ENCODE measurements at places on chromosomes 5 and 9.
A peak's percentile ranks its signal among the peaks of the same experiment; 100 is the strongest.

GRCh38 chr9:33116860-33117259 lies 40.4 kb upstream of the SMU1 start:
- no peak for DNase-seq

DNA sequence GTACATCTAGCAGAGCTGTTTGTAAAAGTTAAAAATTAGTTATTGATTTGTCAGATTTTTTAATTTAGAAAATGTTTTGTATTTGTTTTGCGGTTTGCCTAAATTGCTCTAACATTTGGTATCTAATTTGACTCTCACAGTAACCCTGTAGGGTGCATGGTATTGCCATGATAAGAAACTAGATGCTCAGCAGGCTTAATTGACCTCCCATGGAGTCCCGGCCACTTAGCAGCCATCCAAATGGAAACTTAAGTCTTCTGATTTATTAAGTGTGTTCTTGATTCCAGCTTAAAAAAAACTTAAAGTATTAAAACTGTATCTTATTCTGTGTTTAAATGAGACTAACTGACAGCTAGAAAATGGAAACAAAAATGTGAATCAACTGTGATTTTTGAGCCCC lies 54.5 kb downstream of the CAST start:
- DNase-seq, result no peak

- DNase-seq, result no peak
Observed at GRCh38 chr5:167861129-167861927, 430.1 kb upstream of the WWC1 start.

DNA sequence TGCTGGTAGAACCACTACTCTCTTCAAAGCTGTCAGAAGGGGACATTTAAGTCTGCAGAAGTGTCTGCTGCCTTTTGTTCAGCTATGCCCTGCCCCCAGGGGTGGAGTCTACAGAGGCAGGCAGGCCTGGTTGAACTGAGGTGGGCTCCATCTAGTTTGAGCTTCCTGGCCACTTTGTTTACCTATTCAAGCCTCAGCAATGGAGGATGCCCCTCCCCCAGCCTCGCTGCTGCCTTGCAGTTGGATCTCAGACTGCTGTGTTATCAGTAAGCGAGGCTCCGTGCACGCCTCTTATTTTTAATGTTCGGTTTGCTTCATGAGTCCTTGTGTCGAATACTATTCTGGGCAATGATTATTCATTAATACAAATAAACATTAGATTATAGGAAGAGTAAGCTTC lies 3.1 kb upstream of the SLC27A6 start:
- no peak for DNase-seq

DNA sequence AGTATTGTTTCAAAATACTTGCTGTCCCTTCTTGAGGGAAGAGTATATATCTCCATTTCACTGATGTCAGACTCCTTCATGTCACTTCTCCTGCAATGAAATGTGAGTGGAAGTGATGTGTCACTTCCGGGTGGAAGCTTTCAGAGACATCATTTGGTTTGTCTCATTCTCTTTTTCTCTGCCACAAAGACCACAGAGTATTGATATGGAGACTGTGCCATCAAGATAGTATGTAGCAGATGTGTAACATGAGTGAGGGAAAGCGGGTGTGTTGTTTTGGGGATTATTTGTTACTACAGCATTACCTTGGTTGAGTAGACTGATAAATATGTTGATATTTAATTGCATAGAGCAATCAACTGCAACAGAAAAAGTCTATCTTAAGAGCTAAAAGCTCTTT lies 169.8 kb downstream of the FBXL7 start:
- DNase-seq, result no peak

DNA sequence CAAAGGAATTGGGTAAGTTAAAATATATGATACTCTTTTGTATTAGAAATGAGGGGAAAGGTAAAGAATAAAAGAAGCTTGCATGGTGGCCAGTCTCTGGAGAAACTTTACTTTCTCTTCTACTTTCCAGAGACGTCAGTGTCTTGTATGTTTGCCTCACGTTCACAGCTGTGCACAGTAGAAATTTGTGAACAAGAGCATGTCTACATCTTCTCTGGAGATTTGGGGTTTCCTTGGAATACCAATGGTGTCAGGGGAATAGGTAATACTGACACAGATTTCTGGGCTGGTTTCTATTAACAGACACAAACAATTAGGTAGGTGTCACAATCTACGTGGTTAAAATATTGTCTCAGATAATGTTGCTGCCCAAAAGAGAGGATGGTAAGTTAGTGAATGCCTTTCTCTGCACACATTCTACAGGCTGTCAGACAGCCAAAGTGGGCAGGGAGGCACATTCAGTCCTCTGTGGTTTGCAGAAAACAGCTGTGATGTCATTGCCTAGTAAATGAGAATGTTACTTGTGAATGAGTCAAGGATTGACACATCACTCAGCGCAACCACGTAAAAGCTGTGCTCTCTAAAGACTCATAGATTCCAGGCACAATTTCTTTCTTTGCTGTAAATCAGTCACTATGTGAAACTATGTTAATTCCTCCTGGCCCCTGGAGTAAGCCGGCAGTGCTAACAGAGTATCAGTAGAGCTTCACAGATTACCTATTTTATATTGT lies 397.1 kb downstream of the MAN2A1 start:
- no peak for DNase-seq

DNA sequence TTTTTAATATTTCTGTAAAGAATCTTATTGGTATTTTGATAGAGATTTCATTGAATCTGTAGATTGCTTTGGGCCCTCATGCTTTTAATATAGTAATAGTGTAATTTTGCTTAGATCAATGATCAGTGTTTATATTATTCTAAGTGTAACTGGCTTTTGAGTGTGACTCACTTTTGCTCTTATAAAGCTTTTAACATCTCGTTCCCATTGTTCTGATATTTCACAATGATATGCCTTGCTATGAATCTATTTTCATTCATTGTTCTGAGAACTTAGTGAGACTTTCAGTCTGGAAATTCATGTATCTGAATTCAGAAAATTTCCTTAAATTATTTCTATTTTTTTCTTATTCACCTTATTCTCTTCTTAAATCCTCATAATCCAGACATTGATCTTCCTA lies 13.5 kb upstream of the MAMDC2 start:
- DNase-seq, result no peak

GRCh38 chr9:99425923-99426842 lies 204.1 kb downstream of the SEC61B start:
- DNase-seq, result no peak

DNA sequence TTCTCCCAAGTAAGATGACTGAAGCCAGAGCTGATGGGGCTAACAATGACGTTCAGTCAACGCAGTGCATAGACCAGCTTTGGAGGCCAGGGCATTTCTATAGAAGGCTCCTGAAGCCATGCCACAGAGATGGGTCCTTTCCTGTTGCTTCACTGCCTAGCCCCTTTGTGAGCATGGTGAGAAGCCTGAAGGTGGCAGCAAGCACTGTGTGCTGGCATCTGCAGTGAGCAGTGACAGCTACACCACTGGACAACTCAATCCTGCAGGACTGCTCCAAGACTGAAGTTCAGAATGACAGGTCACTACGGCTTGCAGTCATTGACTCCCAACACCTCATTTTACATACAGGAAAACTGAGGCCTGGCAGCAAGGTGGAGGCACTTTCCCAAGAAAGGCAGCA lies 229.0 kb downstream of the TSSK1B start:
- DNase-seq, result no peak

- no peak for DNase-seq
Observed at GRCh38 chr5:95993266-95993665, 31.6 kb upstream of the ELL2 start.

GRCh38 chr9:127508901-127509260 lies 57.6 kb downstream of the LRSAM1 start:
- DNase-seq, result no peak

DNA sequence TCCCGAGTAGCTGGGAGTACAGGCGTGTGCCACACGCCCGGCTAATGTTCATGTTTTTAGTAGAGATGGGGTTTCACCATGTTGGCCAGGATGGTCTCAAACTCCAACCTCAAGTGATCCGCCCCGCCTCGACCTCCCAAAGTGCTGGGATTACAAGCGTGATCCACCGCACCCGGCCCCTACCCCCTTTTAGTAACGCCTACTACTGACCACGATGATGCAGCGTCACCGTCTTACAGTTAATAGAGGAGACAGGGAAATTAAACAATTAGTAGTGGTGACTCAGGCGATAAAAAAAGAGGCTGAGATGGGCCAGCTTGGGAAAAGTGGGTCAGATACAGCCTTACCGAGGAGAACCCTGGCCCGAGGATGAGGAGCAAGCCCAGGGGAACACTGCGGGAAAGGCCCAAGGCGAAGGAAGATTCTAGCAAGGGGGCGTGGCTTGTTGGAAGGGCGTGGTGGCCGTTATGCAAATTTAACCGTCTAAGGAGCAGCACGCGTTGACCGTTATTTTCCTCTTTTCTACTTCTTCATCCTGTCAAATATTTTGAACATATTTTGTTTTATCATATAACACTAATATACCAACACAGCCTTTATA lies 1.6 kb upstream of the SETX start:
- no peak for DNase-seq

DNA sequence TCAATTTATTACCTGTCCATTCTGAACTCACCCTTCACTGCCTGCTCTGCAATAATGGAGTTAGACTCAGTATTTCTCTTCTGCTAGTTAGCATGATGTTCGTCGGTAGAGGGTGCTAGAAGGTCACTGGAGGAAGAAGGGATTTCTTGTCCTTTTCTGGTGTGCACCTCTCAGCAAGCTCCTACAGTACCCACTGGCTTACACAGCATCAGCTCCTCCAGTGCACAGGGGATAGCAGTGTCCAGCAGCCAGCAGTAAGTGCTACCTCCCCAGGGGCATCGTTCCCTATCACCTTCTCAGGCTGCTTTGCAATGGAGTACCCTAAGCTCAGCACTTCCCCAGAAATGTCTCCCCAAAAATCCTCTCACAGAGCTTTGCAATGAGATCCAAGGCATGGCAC lies 45.9 kb upstream of the APC start:
- DNase-seq, result no peak

- no peak for DNase-seq
Observed at GRCh38 chr9:70262948-70263347, 4.2 kb downstream of the SMC5 start.

GRCh38 chr9:115117999-115118878 lies at the start of gene TNC:
TSS of gene TNC (minus strand) at chr9:115118157. CDS start at chr9:115091018, 27,139 bp downstream.
- peak; percentile 75 for DNase-seq

Measured in right renal cortex interstitium (tissue), 3 donors.